Mesothelial cell of epicardium (in vitro differentiated cells): ENCODE measurements at places on chromosomes 6 and 20.

- DNase-seq: no peak
Measured at GRCh38 chr6:149004664-149005063, 257.8 kb downstream of the UST start.

GRCh38 chr6:169109411-169110220 is 144.0 kb downstream of the THBS2 start:
- DNase-seq: no peak

DNA sequence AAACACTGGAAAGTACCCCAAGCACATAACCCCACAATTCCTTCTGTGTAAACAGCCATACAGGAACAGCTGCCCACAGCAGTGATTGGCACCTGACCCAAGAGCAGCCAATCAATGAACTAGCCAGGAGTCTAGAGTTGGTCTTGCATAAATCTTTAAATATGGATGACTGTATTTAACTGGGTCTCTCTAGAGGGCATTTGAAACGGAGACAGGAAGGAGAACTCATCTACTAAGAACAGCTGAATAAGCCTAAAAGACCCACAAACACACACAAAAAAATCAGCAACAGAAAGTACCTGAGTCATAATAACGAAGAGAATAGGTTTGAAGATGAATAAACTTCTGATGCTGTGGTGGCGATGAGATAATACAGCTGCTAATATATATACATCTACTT is 49.0 kb upstream of the ASF1A start:
- DNase-seq: no peak

- no peak for DNase-seq
Measured at GRCh38 chr6:45514454-45515230, 136.9 kb upstream of the SUPT3H start.

- DNase-seq: no peak
Measured at GRCh38 chr6:81743649-81744048, 8.8 kb downstream of the TENT5A start.

DNA sequence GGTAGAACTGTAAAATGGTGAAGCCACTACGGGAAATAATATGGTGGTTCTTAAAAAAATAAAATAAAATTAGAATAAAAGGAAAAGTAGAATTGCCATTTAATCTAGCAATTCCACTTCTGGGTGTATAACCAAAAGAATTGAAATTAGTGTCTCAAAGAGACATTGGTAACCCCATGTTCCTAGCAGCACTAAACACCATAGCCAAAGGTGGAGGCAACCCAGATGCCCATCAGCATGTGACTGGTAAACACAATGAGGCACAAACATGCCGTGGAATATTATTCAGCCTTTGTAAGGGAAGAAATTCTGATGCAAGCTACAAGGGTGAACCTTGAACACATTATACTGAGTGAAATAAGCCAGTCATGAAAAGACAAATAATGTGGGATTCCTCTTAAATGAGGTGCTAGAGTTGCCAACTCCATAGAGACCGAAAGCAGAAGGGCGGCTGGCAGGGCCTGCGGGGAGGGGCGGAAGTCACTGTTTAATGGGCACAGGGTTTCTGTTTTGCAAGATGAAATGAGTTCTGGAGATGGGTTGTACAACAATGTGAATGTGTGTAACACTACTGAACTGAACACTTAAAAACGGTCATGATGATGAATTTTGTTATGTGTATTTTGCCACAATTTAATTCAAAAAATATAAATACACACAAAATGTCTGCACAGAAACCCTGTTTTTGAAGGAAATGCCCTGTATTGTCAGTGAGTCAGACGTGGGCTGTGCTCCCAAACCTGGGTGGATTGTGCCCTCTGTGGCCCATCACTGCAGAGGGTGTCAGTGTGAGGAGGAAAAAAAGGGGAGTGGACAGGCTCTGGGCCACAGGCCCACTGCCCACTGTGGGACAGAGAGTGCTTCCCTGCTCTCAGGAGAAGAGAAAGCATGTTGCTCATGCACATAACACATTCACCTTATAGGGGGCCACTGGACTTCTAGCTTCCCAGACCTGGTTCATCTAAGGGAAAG is 49.6 kb upstream of the CD93 start:
- no peak for DNase-seq

GRCh38 chr20:24817351-24817750 is 131.7 kb upstream of the CST7 start:
- no peak for DNase-seq

- no peak for DNase-seq
Measured at GRCh38 chr6:145953200-145953599, 11.0 kb downstream of the SHPRH start.

GRCh38 chr6:111829998-111830397 is 43.3 kb downstream of the FYN start:
- DNase-seq: no peak

- no peak for DNase-seq
Measured at GRCh38 chr6:106688177-106688951, 59.0 kb downstream of the QRSL1 start.

- no peak for DNase-seq
Measured at GRCh38 chr6:160254467-160255312, 3.9 kb downstream of the SLC22A2 start.

- no peak for DNase-seq
Measured at GRCh38 chr6:158572653-158573541, 13.0 kb downstream of the TMEM181 start.

GRCh38 chr6:132818404-132819359 is 4.3 kb downstream of the RPS12 start:
- DNase-seq: no peak

GRCh38 chr20:43832096-43832816 is 82.4 kb upstream of the TOX2 start:
- no peak for DNase-seq
